ENCODE measurements at places on chromosomes 11 and 22.

- no peak for DNase-seq
Observed at GRCh38 chr22:44024288-44024921, at the start of gene PARVB. PARVB (plus strand) TSS chr22:44024302; CDS start chr22:44024340, 38 bp downstream.

DNA sequence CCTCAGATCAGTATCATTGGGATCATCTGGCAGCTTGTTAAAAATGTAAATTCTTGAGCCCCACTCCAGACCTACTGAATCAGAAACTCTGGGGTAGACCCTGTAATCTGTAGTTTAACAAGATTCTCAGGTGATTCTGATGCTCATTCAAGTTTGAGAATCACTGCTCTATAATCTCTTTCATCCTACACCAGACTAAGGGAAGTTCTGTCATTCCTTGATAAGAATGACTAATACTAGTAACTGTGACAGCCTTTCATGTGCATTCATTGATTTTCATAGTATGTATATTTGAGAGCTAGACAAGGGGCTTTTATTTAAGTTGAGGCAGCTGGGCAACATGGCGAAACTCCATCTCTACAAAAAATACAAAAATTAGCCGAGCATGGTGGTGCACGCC is 30.0 kb downstream of the NAT10 start:
- DNase-seq = no peak

DNA sequence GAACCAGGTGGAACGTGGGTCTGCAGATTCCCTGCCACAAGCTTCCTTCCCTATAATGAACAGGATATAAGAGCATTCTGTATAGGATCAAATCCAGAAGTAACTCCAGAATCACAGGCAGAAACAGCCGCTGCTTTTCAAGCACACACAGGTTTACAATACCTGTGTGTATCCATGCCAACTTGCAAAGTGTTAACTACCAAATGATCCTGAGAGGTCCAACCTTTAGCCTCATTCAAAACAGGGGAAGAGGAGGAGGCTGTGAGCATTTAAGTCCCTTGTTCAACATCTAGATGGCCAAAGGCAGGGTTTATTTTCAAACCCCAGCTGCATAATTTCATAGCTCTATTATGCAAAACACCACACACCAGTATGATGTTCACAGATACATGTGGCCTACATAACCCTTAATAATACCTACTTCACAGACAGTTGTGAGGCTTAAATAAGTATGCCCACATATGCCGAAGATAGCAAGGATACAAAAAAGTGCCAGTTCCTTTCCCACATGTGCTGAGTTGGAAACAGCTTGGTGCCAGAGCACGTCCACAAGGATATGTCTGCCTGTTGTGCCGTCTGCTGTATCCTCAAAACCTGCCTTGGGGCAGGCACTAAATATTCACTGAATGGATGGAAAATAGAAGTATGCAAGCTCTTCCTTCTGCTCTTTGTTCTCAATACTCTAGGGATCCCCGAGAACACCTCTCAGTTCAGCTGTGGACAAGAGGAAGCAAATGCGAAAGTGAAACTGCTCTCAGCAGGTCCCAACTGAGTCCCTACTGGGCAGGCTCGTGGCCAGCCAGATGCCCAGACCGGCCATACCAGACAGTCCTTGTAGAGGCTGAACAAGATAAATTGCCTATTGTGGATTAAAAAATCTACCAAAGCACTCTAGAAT is 66.8 kb downstream of the LARGE1 start:
- no peak for DNase-seq

DNA sequence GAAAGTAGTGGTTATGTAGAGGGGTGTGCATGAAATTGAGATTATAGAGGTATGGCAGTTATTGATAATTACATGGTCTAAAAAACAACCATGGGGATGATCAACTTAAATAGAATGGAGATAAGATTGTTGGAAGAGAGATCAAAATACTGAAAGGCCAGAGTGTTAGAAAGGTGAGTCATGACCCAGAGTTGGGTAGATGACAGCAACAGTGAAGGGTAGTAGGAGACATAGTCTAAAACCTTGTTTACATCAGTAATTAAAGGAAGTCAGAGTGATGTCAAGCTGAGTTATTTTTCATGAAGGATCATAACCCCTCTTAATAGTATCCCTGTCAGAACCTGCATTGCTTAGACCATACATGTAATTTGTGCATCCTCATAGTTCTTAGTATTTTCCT is 110.9 kb downstream of the ELP4 start:
- no peak for DNase-seq

- no peak for DNase-seq
Observed at GRCh38 chr11:70627219-70627618, 228.9 kb downstream of the CTTN start.

GRCh38 chr22:35510951-35511350 is 29.7 kb upstream of the RASD2 start:
- no peak for DNase-seq

GRCh38 chr22:32413719-32414118 is 1.7 kb upstream of the RTCB start:
- no peak for DNase-seq

- no peak for DNase-seq
Observed at GRCh38 chr11:81707881-81708280, 1025.8 kb downstream of the FAM181B start.

DNA sequence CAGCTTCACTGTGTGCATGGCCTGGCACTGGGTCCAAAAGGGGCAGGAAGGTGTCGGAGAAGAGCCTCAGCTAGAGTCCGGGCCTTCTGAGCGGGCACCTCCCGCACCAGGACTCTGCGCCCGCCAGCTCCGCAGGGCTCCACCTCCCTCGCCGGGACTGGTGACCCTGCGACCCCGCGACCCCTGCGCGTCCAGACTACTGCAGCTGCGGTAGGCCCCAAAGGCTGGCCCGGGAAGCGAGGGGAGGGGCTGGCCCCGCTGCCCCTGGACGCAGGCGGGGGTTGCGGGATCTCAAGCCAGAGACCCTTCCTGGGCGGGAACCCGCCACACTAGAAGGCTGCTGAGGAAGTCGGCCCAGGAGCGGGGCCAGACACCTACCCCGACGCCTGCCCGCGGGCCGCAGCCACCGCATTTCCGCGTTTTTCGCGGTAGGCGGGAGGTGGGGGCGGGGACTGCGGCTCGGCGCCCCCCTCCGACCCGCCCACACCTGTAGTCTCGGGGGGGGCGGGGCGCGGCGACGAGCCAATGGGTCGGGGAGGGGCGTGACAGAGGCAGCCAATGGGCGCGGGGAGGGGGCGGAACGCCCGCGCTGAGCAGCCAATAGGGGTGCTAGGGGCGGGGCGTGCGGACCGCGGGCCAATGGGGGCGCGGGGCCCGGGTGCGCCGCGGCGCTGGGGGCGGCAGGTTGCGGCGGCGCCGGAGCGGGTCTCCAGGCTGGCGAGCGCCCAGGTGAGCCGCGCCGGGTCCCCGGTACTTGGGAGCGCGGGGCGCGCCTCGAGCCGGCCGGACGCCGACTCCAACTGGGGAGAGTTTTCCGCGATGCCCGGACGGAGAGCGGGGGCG is at the start of the genes LMNTD2 and RASSF7:
LMNTD2 (minus strand) TSS at position 434 of the 843 bp plus-strand sequence; CDS start at position 412, 22 bp downstream.
RASSF7 (plus strand) TSS at position 666 of the 843 bp plus-strand sequence. CDS start 799 bp downstream, outside the sequence.
- DNase-seq = peak; percentile 90

DNA sequence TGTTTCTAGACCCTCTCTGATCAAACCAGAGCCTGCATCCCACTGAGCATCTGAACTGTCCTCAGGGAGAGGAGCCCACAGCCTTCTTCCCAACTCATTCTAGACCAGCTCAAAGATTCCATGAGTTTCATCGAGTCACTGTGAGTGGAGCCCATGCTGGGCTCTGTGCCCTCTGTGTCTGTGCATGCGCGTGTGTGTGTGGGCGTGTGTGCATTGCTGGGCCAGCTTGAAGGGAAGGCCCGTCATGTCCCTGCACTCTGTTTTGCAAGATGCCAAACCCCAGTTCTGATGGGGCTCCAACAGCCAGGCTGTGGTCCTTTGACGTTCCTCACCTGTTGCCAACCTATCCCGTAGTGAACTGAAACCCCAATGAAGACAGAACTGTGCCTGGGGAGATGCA is 7.1 kb downstream of the MPEG1 start:
- DNase-seq = no peak

DNA sequence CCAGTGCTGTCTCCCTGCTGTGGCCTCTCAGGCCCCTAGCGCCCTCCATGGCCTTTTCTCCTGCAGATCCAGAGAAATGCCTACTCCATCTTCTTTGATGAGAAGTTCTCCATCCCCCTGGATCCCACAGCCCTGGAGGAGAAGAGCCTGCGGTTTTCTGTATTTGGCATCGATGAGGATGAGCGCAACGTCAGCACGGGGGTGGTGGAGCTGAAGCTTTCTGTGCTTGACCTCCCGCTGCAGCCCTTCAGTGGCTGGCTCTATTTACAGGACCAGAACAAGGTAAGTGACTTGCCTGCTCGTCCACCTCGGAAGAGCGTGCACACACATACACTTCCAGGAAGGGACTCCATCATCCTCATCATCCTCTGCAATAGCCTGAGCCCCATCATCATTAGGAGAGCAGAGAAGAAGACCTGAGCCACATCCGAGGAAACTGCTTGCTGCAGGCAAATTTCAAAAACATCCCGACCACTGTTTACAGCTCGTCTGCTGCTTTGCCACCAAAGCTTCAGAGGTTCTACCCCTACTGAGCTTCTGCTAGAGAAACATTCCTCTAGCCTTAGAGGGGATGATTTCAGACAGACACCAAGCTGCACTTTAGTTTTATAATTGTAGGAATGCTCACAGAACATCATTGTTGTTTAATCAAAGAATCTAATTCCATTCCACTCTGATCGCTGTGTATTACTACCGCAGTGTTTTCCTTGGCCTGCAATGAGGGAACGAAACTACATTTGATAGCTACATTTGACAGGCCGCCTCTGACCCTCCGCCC is 12.9 kb upstream of the RHOD start:
- no peak for DNase-seq

All from stimulated activated CD8-positive, alpha-beta memory T cell treated with anti-CD3 and anti-CD28 coated beads, Interleukin-7, amount 100 ng/mL, for 48 hours (primary cell).